ENCODE measurements at places on chromosomes 7 and 10.
A peak's percentile ranks its signal among the peaks of the same experiment; 100 is the strongest.

- DNase-seq, result no peak
These were observed 301.5 kb downstream of the CCDC3 start for GRCh38 chr10:12699781-12700556.

DNA sequence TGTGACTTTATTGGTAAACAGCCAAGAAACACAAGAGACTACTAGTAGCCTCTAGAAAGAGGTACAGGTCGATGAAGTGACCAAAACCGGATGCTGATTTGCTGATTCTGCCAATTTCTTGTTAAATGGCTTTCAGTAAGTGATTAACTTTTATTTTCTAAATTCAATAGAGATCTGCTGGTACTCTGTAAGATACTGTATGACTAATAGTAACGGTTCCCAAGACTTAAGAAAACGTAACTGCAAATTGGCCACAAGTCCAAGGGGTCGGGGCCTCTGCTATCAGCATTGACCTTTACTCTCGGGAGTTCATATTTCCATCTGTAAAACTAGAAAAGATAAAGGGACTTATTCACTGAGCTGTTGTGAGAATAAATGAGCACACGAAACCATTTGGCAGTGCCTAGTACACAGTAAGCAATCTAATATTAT is 1.4 kb downstream of the FAM3C start:
- no peak for DNase-seq

DNA sequence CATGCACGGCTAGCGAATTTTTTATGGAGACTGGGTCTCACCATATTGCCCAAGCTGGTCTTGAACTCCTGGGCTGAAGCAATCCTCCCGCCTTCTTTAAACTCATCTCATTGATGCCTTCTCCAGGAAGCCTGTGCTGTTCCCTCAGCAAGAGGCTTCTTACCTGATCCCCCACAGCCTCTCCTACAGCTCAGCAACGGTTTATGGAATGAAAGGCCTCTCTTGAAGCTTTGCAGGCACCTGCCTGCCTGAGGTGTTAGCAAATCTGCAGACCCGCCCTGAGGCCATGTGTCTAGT is 468 bp upstream of the TRIM56 start:
- DNase-seq, result no peak

DNA sequence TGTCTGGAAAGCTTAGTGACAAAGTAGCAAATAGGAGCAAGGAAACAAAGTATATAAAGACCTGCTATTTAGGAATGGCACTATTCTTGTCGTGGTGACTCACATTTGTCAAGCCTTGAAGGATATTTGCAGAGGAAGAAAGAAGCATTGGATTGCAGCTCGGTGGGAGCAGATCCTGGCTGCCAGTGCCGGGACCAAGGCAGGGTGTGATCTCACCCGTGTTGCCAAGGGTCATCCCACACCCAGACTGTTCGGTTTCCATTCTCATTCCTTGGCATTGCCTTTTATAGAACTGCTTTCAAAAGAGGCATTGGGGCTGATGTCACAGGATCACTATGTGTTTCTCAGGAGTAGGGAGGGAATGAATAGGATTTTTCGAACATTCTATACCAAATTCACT is 176.2 kb downstream of the GALNT17 start:
- no peak for DNase-seq

DNA sequence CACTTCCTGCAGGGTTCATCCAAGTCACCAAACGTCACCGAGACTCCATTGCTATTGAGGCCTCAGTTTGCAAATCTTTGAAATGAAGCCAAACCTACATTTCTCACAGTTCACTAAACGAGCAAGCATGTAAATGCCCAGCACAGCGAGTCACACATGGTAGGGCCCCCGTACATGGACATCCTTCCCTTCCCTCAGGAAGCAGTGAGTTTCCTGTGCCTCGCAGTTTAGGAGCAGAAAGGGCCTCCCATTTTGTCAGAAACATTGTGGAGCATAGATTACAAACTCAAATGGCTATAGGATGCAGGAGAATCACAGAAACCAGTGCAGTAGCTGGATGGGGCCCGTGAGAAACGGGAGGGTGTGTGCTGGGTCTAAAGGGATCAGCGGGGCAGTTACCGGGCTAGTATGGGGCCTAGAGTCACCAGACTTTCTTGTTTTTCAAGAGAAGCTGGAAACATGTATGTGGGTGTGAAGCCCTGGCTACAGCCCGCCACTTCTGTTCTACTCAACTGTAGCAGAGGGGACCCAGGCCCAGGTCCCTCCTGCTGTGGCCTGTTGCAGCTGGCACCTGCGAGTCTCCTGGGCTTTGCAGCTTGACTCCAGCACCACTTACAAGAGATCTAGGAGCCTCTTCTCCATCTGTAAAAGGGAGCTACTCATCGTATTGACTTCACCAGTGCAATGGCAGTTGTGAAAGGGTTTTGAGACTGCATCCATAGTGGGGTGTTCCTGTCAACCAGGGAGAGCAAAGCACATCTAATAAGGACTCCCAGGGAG is 14.2 kb upstream of the SLC18A3 start:
- no peak for DNase-seq

- no peak for DNase-seq
These were observed 22.7 kb downstream of the EXOC4 start for GRCh38 chr7:133275446-133276095.

- DNase-seq, result peak; percentile 8
These were observed 711 bp downstream of the FAM221A start for GRCh38 chr7:23680414-23681405.

DNA sequence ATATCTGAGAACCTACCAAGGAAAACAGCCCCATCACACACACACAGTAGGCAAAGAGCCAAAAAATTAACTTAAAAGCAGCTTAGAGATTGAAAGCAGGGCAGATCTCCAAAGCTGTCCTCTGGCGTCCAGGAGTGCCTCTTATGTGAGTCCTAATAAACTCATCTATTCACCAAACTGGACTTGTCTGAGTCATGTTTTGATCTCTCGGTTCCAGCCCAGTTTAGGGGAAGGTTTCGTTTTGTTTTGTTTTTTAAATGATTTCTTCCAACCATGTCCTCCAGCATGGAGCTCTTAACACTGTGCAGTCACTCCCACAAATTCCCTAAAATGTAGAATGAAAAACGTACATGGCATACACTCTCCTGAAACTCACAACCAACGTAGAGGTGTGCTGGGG is 6.7 kb upstream of the PRSS37 start:
- DNase-seq, result no peak

GRCh38 chr7:91835826-91836368 is 44.6 kb downstream of the MTERF1 start:
- DNase-seq, result no peak

DNA sequence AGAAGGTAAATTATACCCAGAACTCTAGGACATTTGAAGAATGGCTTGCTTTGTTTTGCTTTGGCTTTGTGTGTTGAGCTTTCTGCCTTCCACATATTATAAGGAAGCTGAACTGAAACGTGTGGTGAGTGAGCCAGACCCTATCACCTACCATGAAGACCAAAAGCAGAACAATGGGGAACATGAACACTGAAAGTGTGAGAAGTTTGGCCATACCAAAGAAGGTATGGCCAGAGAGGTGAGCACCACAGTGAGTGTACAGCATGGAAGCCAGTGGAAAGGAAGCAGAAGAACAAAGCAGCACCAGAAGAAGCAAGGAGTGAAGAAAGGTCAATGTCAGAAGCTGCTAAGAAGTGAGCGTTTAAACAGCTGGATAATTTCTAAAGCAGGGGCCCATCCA is 59.7 kb upstream of the CCDC71L start:
- DNase-seq, result no peak

- no peak for DNase-seq
These were observed 399.7 kb downstream of the REEP3 start for GRCh38 chr10:63920926-63921325.

GRCh38 chr7:122550545-122550944 is 148.4 kb downstream of the RNF133 start:
- DNase-seq, result no peak

DNA sequence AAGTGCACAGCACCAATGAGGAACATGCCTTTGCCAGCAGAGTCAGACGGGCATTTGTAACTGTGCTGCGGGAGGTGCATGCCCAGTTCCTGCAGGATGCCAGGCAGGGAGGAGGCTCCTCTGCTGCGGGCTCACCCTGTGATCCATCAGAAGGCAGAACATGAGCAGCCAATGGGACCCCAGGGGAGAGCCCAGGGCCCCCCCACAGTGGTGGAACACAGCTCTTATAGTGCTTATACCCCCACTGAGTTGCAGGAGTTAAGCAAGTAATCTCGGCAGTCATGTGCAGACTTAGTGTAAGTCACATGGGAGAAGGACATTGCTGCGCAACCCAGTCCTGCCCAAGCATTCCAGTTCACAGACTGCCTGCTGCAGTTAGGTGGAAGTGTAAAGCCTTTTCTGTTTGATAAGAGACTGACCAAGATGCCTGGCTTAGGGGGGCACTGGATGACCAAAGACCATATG is 120.3 kb upstream of the TMEM106B start:
- DNase-seq, result no peak

- no peak for DNase-seq
These were observed 28.2 kb downstream of the ASNS start for GRCh38 chr7:97844036-97844435.

DNA sequence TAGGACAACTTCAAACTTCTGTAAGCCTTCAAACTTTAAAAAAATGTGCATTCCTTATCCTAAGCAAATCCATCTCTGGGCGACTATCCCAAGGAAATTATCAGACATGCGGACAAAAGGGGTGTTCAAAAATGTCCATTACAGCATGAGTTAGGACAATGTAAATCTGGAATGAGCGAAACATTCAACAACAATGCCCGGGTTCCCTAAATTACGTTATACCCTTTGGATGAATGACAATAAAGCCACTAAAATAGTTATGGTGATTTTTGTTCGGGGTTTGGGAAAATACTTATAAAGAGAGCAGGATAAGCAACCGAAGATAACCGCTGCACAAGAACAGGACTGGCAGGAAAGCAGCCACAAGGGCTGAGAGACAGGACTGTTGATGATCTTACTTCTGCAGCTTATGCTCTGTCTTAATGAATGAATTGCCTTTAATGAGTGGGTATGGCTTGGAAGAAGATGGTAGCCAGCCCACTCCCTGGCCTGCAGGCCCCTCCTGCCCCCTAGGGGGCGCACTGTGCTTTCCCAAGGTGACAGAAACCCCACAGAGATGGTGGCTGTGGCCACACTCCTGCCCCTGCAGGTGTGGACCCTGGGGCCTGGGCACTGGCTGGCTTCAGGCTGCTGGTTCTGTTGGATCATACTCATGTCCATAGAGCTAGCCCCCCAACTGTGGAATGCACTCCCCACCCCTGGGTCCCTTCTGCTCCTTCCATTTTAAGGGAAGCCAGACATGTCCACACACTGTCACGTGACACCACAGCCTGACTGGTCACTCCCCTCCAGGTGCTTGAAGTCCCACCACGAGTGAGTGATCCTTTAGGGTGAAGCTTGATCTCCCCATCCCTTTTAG is 45.0 kb downstream of the ZCCHC24 start:
- peak; percentile 42 for DNase-seq
